ENCODE measurements at places on chromosomes 6 and 20.

DNA sequence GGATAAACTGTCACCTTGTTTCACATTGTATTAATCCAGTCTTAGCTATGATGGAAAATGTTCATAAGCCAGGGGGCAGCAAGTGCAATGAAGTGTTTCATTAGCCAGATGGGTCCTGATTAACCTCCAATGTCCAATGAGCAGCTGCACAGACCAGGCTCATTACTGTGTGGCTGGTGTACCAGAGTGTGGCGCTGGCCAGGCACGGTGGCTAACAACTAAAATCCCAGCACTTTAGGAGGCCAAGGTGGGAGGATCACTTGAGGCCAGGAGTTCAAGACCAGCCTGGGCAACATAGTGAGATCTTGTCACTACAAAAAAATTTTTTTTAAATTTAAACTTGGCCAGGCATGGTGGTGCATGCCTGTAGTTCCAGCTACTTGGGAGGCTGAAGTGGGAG, 201.7 kb upstream of the FOXQ1 start:
- H3K4me3 ChIP-seq: no peak overlapping the region
- no peaks in the 10 kb centered on the region for H3K36me3 ChIP-seq
- no peak for DNase-seq
- no peaks in the 10 kb centered on the region for H3K4me1 ChIP-seq

DNA sequence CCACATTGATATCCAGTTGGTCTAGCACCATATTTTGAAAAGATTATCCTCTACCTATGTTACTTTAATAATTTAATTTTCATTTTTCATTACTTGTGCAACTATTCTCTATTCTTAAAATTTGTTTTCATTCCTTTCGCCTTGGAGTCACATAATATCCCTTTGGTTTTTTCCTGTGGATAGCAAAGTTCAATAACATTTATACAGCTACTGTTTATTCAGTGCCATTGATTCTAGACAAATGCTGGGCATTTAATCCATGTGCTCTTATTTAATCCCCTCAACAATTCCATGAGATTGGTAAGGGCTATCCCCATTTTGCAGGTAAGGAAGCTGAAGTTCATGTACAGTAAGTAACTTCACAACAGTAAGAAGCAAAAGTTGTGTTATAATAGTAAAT, 32.6 kb downstream of the PSMF1 start:
- H3K36me3 ChIP-seq: peaks cover 55% of the 10 kb centered on the region
- H3K27ac ChIP-seq: no peak overlapping the region
- no peak overlapping the region for H3K4me3 ChIP-seq
- H3K27me3 ChIP-seq: no peaks in the 10 kb centered on the region
- H3K4me1 ChIP-seq: no peaks in the 10 kb centered on the region

- DNase-seq: no peak
- no peak overlapping the region for H3K27ac ChIP-seq
- no peaks in the 10 kb centered on the region for H3K27me3 ChIP-seq
- no peaks in the 10 kb centered on the region for H3K4me1 ChIP-seq
- no peak overlapping the region for H3K4me3 ChIP-seq
- no peaks in the 10 kb centered on the region for H3K36me3 ChIP-seq
Measured at GRCh38 chr20:57841297-57841866, 131.6 kb upstream of the PMEPA1 start.

DNA sequence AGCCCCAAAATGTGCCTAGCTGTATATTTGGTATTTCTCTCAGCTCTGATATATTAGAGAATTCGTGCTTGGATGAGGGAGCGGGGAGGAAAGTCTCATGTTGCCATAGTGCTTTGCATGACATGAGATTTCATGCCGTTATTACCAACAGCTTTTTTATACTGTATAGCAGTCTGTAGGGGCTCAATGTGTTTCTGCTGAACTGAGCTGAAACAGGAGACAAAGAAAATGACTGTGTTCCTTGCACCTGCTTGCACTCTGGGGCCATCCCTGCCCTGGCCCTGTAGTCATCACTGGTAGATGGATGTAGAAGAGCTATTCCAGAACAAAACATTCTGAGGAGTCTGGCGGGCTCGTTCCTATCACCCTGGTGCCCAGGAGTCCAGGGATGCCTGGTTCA, 128.0 kb upstream of the SASH1 start:
- no peak overlapping the region for H3K27ac ChIP-seq
- H3K4me3 ChIP-seq: no peak overlapping the region
- DNase-seq: no peak

GRCh38 chr20:33862709-33863403, 51.7 kb downstream of the CHMP4B start:
- H3K4me3 ChIP-seq: peak overlapping the region; percentile 19
- H3K27ac ChIP-seq: no peak overlapping the region
- peaks cover 23% of the 10 kb centered on the region for H3K4me1 ChIP-seq

- no peak overlapping the region for H3K27ac ChIP-seq
- H3K4me1 ChIP-seq: no peaks in the 10 kb centered on the region
- H3K27me3 ChIP-seq: no peaks in the 10 kb centered on the region
Measured at GRCh38 chr6:32785781-32786533, 22.6 kb upstream of the HLA-DQB2 start.

- no peak overlapping the region for H3K4me3 ChIP-seq
- no peaks in the 10 kb centered on the region for H3K4me1 ChIP-seq
- no peak for DNase-seq
- no peak overlapping the region for H3K27ac ChIP-seq
Measured at GRCh38 chr6:100455230-100456124, 9.2 kb downstream of the SIM1 start.

DNA sequence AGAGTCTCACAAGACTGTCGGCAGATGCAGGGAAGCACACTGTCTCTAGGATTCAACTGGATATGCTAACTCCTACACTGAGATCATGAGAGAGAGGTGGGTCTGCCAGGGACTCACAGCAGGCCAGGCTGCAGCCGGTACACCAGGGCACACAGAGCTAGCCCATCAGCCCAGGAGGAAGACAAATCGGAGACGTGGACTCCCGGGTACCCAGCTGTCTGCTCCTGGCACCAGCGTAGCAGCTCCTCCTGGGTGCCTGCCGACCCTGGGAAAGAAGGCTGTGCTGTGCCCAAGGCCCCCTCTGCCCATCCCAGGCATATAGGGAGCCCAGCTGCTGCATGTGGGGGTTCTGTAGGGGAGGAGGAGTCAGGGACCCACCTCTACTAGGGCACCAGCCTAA, 7.0 kb downstream of the MICAL1 start:
- peaks cover 7% of the 10 kb centered on the region for H3K4me1 ChIP-seq
- no peak overlapping the region for H3K27ac ChIP-seq
- DNase-seq: no peak
- H3K36me3 ChIP-seq: peaks cover 52% of the 10 kb centered on the region

DNA sequence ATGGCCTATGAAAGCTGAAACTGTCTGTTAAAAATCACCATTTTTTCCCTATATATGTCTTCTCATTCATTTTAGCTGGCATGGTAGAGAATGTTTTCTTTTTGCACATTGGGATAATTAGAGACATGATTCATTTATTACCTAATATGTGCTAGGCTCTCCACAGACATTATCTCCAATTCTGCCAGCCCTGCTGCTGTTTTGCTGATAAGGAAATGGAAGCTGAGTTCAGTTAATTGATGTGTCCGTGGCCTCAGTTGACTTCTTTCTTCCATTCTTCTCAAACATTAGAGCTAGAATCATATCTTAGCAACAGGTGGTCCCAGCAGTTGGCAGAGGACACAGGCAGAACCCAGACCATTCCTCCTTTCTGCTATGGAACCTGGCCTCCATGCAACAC, 644.1 kb upstream of the CITED2 start:
- H3K36me3 ChIP-seq: no peaks in the 10 kb centered on the region
- no peak for DNase-seq
- H3K27me3 ChIP-seq: no peaks in the 10 kb centered on the region

DNA sequence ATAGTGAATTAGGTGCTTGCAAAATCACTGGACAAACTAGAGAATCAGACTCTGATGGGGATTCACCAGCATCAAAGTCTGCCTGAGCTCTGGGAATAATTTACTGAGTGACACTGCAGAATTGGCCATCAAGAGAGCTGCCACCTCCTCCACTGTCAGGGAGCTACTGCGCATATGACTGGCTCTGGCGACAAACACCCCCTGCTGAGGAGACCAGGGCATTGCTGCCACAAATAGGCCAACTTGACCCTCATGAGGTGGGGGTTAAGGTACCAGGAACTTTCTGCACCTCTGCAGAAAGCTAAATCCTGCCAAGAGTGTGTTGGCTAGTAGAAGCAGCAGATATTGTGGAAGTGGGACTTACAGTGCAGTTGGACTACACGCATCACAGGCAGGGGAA, 88.0 kb downstream of the CDS2 start:
- no peaks in the 10 kb centered on the region for H3K27me3 ChIP-seq
- DNase-seq: no peak
- peaks cover 8% of the 10 kb centered on the region for H3K4me1 ChIP-seq
- no peak overlapping the region for H3K4me3 ChIP-seq

- no peaks in the 10 kb centered on the region for H3K27me3 ChIP-seq
- H3K4me3 ChIP-seq: no peak overlapping the region
Measured at GRCh38 chr6:35151466-35151865, 10.3 kb upstream of the TCP11 start.

DNA sequence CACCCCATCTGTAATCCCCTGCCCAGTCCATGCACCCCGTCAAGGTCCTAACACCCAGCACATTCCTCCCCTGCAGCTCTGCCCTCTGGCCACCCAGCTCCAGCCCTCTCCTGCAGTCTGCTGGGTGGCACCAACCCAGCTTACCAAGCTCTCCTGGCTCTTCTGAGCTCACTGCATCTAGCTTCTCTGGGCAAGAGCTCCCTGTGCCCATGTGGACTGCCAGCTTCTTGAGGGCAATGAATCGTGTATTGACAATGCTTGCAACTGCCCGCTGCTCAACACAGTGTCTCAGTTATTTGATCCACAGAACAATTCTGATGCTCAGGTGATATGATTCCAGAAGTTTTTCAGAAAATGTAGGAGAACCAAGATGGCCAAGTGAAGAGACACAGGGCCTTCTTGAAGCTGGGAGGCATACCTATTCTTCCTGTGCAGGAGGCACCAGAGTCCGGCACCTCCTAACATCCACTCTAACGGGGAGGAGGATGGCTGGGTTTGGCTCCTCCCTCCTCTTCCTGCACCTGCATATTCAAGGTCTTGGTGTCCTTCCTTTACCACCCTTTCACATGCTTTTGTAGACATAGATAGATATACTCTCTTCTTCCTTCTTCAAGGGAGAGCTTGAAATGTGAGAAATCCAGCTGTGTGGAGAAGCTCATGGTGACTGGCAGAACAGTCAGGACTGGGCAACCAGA, 85.6 kb downstream of the TRERF1 start:
- no peaks in the 10 kb centered on the region for H3K27me3 ChIP-seq
- no peak overlapping the region for H3K4me3 ChIP-seq
- H3K4me1 ChIP-seq: peaks cover 16% of the 10 kb centered on the region
- peak; percentile 27 for DNase-seq
- H3K36me3 ChIP-seq: no peaks in the 10 kb centered on the region

DNA sequence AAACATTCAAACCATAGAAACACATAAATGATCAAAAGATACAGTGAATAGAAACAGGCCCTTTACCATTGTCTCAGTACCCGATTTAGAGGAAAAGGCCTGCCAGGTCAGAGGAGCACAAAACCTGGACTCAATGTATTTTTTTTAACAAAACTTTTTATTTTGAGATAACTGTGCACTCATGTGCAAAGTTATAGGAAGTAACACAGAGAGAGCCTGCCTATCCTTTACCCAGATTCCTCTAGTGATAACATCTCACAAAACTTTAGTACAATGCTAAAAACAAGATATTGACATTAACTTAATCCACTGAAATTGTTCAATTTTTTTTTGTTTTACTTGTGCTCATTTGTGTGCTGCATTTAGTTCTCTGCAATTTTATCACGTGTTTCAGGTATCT, 36.8 kb upstream of the SAMD3 start:
- no peak overlapping the region for H3K4me3 ChIP-seq
- no peaks in the 10 kb centered on the region for H3K27me3 ChIP-seq
- H3K4me1 ChIP-seq: no peaks in the 10 kb centered on the region
- no peak overlapping the region for H3K27ac ChIP-seq

- H3K27me3 ChIP-seq: no peaks in the 10 kb centered on the region
- DNase-seq: no peak
- no peak overlapping the region for H3K4me3 ChIP-seq
Measured at GRCh38 chr6:46628498-46628897, 24.1 kb downstream of the CYP39A1 start.

- no peak overlapping the region for H3K4me3 ChIP-seq
- peaks cover 30% of the 10 kb centered on the region for H3K4me1 ChIP-seq
- DNase-seq: no peak
- H3K27me3 ChIP-seq: no peaks in the 10 kb centered on the region
- H3K36me3 ChIP-seq: no peaks in the 10 kb centered on the region
Measured at GRCh38 chr6:129645106-129645829, 64.7 kb downstream of the ARHGAP18 start.

- peaks cover 12% of the 10 kb centered on the region for H3K4me1 ChIP-seq
- no peak for DNase-seq
- no peaks in the 10 kb centered on the region for H3K36me3 ChIP-seq
- H3K27me3 ChIP-seq: no peaks in the 10 kb centered on the region
Measured at GRCh38 chr20:5689463-5689862, 60.7 kb upstream of the SHLD1 start.

- H3K4me1 ChIP-seq: no peaks in the 10 kb centered on the region
- no peak overlapping the region for H3K4me3 ChIP-seq
- no peaks in the 10 kb centered on the region for H3K36me3 ChIP-seq
- no peak overlapping the region for H3K27ac ChIP-seq
- no peaks in the 10 kb centered on the region for H3K27me3 ChIP-seq
- DNase-seq: no peak
Measured at GRCh38 chr6:25715794-25716193, 38.7 kb upstream of the SLC17A4 start.

DNA sequence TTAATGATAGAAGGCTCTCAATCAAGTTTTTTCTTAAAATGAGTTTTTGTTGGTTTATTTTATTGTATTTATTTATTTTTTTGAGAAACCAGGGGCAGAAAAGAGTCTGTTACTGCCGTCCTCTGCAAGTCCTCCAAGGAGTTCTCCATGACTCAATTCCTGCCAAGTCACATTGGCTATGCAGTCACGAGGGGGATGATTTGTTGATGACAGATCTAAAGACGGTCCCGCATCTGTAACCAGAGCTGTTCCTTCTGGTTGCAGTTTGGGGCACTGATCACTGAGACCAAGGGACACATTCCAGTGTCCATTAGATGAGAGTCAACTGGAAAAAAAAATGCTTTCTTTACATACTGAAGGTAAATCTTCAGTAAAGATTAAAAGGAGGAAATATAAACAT, 13.9 kb upstream of the TSHZ2 start:
- H3K4me3 ChIP-seq: no peak overlapping the region
- H3K27ac ChIP-seq: no peak overlapping the region
- no peaks in the 10 kb centered on the region for H3K4me1 ChIP-seq
- no peak for DNase-seq
- no peaks in the 10 kb centered on the region for H3K36me3 ChIP-seq
- H3K27me3 ChIP-seq: peaks cover 4% of the 10 kb centered on the region

DNA sequence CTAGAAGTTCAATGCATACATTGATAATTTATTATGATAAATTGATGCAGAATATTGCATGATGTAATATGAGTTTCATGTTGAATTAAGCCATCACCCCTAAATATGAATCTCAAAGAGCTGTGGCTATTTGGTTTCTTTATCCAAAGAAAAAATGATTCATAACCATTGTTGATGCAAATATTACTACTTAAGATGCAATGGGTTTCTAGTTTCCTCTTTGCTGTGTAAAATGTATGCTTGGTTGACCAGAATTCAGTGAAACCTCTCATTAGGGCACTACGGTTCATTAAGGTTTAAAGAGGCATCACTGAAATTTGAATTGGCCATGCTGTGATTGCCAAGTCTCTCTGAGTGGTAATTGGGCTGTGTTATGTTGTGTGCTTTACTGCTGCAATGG, 492.5 kb upstream of the FLRT3 start:
- H3K27ac ChIP-seq: no peak overlapping the region
- no peaks in the 10 kb centered on the region for H3K27me3 ChIP-seq
- no peak for DNase-seq
- H3K4me3 ChIP-seq: no peak overlapping the region
- H3K36me3 ChIP-seq: no peaks in the 10 kb centered on the region

- H3K4me1 ChIP-seq: no peaks in the 10 kb centered on the region
- no peak overlapping the region for H3K4me3 ChIP-seq
- no peaks in the 10 kb centered on the region for H3K27me3 ChIP-seq
- DNase-seq: no peak
Measured at GRCh38 chr6:67956352-67956751, 678.7 kb upstream of the ADGRB3 start.
